ENCODE measurements at places on chromosomes 16 and 17.

- no peak for DNase-seq
These were observed 1.1 kb downstream of the ABCA9 start for GRCh38 chr17:69059458-69060175.

GRCh38 chr17:79631640-79632431 is 21.0 kb upstream of the RBFOX3 start:
- DNase-seq, result no peak

GRCh38 chr16:1526608-1527555 is 6.6 kb upstream of the TMEM204 start:
- DNase-seq, result no peak

- no peak for DNase-seq
These were observed 152.5 kb downstream of the LGALS9B start for GRCh38 chr17:20314834-20315233.

DNA sequence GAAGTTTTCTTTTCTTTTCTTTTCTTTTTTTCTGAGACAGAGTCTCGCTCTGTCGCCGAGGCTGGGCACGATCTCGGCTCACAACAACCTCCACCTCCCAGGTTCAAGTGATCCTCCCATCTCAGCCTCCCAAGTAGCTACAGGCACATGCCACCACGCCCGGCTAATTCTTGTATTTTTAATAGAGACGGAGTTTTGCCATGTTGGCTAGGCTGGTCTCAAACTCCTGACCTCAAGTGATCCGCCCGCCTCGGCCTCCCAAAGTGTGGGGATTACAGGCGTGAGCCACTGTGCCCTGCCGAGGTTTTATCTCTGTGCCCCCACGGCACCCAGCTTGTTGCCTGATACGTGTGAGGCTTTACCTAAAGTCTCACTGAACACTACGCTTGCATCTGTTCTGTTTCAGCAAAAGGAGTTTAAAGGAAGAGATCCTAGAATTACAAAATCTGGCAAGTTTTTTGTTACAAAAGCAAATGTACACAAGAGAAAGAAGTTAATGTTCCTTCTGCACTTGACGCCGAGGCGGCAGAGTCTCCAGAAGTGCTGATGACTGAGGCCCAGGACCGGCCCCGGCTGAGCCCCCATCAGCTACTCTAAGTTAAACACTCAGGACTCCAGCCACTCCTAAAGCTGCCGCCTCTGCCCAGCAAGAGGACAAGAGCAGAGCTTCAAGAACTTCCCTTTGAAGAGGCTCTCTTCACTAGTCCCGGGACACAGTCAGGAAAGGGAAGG is 9.2 kb downstream of the ABCA3 start:
- no peak for DNase-seq

- DNase-seq, result no peak
These were observed 422.9 kb downstream of the UTP18 start for GRCh38 chr17:51683291-51683690.

DNA sequence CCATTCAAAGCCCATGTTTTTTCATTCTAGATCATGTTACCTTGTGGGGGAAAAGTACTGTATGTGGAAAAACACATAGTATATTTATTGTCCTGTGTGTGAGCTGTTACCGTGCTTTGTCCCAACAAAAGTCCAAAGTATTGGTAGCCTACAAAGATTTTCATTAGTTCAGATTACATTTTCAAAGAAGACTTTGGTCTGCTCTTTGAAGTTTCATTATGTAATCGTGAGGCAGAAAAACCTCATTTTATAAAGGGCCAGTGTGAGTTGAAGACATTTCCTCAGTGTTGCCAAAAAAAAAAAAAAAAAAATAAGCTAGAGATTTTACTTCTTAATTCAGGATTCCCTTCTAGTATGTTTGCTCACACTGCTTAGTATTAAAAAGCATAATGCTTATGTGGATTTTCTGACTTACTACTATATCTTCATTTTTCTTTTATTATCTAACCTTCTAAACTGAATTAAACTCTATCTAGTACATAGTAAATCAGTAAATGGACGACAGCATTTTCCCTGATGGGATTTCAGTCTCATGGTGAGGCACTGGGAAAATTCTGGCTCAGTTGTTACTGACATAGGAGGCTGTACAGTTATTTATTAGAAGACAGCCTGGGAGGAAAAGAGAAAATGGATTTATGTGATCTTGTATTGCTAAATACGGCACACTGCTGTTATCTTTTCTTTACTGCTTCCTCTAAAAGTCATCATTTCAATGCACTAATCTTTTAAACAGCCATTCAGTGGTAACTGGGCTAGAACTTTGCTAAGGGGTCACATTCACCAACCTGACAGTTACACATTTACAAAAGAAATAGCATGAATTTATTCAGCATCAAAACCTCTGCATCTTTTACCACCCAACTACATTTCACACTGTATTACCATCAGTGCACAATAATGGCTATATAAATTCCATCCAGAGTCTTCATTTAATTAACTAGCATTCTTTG is 100.6 kb downstream of the STXBP4 start:
- no peak for DNase-seq

DNA sequence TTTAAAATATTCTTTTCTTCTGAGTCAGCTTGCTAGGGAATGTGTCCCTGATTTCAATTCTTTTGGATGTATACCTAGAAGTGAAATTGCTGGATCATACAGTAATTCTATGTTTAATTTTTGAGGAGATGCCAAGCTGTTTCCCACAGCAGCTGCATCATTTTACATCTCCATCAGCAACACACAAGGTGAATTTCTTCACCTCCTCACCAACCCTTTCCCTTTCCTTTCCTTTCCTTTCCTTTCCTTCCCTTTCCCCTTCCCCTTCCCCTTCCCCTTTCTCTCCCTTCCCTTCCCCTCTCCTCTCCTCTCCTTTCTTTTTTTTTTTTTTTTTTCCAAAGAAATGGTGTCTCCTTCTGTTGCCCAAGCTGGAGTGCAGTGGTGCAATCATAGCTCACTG is 45.4 kb upstream of the BRD7 start:
- no peak for DNase-seq

DNA sequence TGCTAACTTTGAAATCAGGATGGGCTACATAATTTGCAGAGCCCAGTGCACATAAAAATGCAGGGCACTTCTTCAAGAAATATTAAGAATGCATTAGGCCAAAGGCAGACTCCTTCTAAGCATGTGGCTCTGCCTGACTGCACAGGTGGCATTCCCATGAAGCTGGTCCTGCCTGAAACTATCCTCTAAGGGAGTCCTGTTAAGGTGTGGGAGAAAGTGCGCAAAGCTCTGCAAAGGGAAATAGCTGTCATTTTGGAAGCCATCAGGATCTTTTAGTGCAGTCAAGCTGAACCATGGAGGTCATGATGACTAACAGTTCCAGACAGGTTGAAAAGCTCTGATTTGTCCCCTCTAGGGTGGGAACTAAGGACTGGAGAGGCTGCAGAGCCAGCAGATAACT is 41.9 kb upstream of the CRHR1 start:
- no peak for DNase-seq

GRCh38 chr16:56345406-56346050 is 79.8 kb downstream of the AMFR start:
- no peak for DNase-seq

- no peak for DNase-seq
These were observed 192.8 kb downstream of the MAP2K6 start for GRCh38 chr17:69607162-69607834.

DNA sequence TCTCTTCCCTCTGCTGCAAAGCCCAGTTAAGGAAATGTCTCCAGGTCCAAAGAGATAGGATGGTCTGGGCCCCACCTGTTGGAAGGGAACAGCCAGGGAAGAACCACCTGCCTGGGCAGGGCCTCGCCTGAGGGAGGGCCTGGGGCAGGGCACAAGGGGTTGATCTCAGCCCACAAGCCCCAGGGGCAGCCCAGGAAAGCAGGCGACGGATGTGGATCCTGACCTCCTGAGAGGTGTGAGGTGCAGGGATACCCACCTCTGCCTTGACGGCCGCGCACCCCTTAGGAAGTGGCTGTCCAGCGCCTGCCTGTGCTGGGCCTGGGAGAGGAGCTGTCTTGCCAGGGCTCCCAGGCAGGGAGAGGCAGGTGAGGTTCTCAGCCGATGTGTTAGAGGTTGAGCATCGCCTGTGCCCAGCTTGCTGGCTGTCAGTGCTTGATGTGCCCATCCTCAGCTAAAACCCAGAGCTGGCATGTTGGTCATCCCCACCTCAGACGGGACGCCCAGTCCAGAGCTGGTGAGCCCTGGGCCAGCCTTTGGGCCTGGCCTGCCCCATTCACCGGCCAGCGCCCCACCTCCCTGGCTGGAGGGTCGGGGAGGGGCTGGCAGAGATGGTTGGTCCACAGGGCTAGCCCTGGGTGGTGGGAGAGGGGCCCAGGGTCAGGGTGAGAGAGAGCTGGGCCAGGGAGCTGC is 434 bp downstream of the CEMP1 start:
- DNase-seq, result no peak

DNA sequence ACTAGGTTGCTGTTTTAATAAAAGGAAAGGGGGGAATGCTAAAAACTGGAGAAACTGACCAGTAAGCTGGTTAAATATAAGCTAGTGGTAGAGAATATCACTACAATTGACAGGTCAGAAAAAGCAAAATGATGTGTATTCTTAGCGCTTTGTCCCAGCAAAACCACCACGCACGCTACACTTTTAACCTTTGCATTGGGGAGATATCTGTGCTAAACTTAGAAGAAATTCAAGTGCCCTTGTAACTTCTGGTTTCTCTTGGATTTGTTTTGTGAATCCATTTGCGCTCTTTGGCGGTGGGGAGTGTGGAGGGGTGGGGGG is 1.4 kb downstream of the GAN start:
- DNase-seq, result no peak

DNA sequence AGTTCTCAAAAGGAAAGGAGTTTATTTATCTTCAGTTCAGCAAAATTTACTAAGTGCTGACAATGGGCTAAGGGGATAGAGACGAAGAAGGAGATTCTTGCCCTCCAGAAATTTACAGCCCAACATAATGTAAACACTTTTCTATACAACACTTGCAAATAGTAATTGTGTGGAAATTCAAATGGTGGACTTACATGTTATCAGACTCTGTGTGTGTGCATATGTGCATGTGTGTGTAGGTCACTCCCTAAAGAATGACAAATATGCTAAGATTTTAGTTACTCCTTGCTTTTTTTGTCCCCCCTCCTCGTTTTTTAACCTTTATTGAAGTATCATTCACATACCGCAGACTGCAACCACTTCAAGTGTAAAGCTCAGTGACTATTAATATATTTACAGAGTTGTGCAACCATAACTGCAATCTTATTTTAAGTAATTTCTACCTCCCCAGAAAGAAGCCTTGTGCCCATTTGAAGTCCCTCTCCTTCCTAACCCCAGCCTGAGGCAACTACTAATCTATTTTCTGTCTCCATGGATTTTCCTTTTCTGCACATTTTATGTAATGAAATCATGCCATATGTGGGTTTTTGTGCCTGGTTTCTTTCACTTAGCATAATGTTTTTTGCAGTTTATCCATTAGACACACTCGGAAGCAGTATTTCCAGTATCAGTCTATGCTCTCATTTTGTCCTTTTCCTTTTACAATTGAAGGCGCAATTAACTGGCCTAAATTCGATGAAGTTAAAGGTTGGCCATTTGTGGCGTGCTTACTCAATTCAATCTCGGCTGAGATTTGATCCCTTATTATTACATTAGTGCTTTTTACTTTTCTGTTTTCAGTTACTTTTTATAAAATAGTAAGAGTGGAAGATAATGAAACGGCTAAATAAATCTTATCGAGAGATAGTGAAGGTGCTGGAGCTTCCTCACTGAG is 318.4 kb downstream of the HAPSTR1 start:
- no peak for DNase-seq

GRCh38 chr16:3542601-3543373 is 34.4 kb downstream of the NLRC3 start:
- DNase-seq, result no peak

- DNase-seq, result no peak
These were observed 84.0 kb upstream of the TNRC6C start for GRCh38 chr17:77874303-77875050.

GRCh38 chr16:50136399-50136798 is 16.7 kb upstream of the TENT4B start:
- DNase-seq, result no peak

GRCh38 chr16:86956437-86956836 is 360.8 kb downstream of the C16orf95 start:
- no peak for DNase-seq

DNA sequence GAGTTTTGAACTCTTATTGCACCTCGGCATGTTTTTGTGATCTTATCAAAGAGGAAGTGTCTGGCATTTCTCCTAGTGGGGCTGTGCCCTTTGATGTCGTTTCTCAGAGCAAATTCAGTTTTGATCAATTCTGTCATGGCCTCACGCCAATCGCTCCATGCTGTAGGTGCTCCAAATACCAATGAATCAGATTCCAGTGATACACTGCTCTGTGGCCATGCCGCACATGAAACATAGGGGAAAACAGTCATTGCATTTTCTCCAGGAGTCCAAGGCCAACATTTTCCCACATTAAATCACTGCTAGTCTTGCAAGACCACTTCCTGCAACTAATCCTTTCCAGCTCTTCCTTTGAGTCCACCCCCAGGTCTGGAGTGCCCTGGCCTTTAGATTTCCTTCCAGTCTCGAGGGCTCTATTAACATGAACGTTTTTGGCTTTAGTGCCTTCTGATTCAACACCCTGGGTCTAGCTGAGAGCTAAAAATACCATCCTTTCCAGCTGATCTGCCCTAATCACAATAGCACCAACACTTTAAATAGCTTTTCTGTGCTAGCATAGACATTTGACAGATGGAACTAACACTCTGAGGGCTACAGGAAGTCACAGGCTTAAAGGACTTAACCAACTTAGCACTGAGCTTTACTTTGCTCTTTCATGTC is 18.2 kb upstream of the RASL10B start:
- no peak for DNase-seq

GRCh38 chr17:66752411-66752810 is 82.5 kb upstream of the CACNG5 start:
- no peak for DNase-seq

- no peak for DNase-seq
These were observed 14.4 kb upstream of the ATP2A3 start for GRCh38 chr17:3978421-3979289.

DNA sequence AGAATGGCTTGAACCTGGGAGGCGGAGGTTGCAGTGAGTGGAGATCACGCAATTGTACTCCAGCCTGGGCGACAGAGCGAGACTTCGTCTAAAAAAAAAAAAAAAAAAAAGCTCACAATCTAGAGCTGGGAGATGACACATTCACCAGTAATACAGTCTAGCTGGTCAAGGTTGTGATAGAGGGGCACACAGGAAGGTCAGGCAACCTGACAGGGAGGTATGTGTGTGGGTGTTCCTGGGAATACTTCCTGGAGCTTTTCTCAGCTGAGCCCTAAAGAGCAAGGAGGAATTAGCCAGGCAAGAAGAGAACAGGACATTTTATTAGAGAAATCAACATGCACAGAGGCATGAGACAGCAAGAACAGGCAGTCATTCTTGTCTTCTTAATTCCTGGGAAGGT is 216.7 kb downstream of the SHISA9 start:
- no peak for DNase-seq

DNA sequence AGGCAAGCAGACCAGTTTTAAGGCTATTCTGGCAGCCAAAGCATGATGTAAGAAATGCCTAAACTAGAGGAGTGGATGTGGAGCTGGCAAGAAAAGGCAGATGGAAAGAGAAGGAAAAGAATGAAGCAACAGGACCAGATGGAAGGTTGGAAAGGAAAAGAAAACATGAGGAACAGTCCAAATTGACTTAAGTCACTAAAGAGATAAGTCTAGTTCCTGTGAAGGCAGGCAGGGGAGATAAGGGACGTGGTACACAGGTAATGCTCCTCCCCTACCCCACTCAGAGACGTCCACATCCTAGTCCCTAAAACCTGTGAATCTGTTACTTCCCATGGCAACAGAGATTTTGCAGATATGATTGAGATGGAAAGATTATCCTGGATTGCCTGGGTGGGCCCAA is 43.5 kb downstream of the TEX2 start:
- no peak for DNase-seq

- no peak for DNase-seq
These were observed 137.1 kb downstream of the TRIM37 start for GRCh38 chr17:58969612-58970011.

Measured in left renal pelvis (tissue), 4 donors.